ENCODE measurements at places on chromosomes 4 and X.

- no peak for DNase-seq
These were observed 1.2 kb downstream of the EIF1AX start for GRCh38 chrX:20140420-20140819.

- DNase-seq: no peak
These were observed 704 bp upstream of the SEPSECS start for GRCh38 chr4:25160714-25161592.

DNA sequence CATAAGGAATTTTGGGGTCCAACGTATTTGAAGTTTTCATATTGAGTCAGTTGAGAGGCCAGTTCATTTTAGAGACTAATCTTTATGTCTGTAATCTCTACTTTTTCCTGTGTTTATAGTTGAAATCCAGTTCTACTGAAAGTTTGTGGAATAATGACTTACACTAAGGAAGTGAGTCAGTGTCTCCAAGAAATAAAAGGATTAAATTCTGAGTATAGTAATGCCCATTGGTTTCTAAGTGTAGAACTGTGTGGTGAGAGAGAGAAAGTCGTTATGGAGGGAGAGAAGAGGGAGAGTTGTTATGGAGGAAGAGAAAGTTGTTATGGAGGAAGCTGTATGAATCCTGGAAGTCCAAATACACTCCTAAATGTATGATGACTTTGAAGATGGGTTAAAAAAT lies 264.6 kb upstream of the HAND2 start:
- DNase-seq: peak; percentile 88

DNA sequence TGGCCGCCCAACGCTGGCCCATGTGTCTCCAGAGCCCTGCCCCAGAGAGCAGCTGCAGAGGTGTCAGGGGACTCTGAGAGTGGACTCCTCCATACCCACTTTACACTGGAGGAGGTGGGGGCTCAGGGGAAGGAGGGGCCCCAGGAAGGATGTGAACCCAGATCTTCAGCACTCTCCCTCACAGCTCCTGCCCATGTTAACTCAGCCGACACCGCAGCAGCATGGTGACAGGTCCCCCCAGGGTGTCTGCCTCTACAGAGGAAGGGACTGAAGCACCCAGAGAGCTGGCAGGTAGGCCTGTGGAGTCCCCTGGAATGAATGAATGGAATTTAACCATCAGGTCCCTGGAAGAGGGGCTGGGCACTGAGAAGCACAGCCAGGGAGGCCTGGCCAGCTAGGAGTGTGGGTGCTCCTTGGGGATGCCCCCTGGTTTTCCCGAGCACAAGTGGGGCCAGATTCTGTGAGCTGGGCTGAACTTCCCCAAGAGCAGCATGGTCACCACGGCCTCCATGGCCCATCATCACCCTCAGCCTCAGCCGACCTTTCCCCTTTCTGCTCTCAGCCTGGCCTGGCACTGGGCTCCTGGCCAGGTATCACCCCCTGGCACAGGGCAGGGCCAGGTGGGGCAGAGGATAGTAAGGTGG lies 21.9 kb downstream of the SH3BP2 start:
- no peak for DNase-seq

GRCh38 chr4:70709611-70710205 lies 12.1 kb upstream of the RUFY3 start:
- no peak for DNase-seq

Data from amniotic epithelial cell (primary cell).